ENCODE measurements at places on chromosomes 13 and 19. TPM values are rescaled to one million over a fixed set of nuclear protein-coding genes. Genes with fewer than 3 reads are reported as not detected.

- peaks cover 9% of the 10 kb centered on the region for H3K4me1 ChIP-seq
- no peak overlapping the region for H3K27ac ChIP-seq
- no peak overlapping the region for H3K4me3 ChIP-seq
- peak; percentile 70 for DNase-seq
Measured at GRCh38 chr19:40241809-40242384, 15.4 kb upstream of the CCNP start.

INSL3 gene
- not detected for total RNA-seq

SULT2B1 gene
- total RNA-seq: 0.31 TPM

GRCh38 chr13:74741732-74742131 is 607.5 kb upstream of the KLF12 start:
- H3K27me3 ChIP-seq: no peaks in the 10 kb centered on the region
- DNase-seq: no peak
- no peak overlapping the region for H3K27ac ChIP-seq
- H3K36me3 ChIP-seq: no peaks in the 10 kb centered on the region

GRCh38 chr19:43519436-43520088 is 7.4 kb downstream of the ETHE1 start:
- peak; percentile 89 for DNase-seq
- H3K36me3 ChIP-seq: no peaks in the 10 kb centered on the region
- H3K4me1 ChIP-seq: peaks cover 6% of the 10 kb centered on the region
- no peaks in the 10 kb centered on the region for H3K27me3 ChIP-seq
- peak overlapping the region; percentile 56 for H3K27ac ChIP-seq
- H3K4me3 ChIP-seq: no peak overlapping the region

DNA sequence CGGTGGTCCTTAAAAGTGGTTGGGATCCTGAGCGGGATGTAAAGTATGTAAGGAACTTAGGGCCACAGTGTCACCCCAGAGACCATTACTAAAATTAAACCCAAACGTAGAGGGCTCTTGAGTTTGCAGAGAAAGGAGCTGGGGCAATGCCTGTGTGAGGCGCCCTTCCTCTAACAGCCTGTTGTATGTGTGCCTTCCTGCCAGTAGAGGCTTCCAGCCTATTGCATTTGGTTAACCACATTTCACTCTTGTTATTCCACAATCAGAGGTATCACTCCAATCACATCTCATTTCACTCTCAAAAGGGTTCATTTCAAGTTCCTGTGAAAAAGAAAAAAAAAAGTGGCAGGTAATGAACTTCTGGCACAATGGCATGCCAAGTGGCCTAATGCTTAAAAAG is 29.4 kb downstream of the DIAPH3 start:
- no peak overlapping the region for H3K27ac ChIP-seq
- peaks cover 4% of the 10 kb centered on the region for H3K36me3 ChIP-seq
- no peak for DNase-seq
- no peak overlapping the region for H3K4me3 ChIP-seq

SYCN gene
- not detected for total RNA-seq

NCR1 gene
- total RNA-seq: not detected

SMIM44 gene
- not detected for total RNA-seq

DNA sequence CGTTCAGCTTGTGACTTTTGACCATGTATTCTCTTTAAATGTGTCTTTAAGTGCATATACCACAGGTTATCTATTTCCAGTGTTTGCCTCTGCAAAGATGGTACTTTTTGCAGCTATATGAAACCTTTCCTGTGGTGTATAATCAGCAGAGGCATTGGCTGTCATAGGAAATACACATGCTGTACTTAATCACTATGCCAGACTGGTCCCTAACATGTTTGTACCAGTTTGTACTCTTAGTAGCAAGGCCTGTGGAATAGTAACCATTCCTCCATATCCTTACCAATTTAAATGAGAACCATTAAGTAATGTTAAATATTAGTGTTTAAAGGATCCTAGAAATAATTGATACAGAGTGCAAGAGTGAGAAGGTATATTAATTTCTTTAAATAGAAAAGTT is 69.8 kb downstream of the CDK8 start:
- H3K36me3 ChIP-seq: no peaks in the 10 kb centered on the region
- peaks cover 9% of the 10 kb centered on the region for H3K4me1 ChIP-seq
- no peaks in the 10 kb centered on the region for H3K27me3 ChIP-seq
- no peak for DNase-seq
- H3K4me3 ChIP-seq: no peak overlapping the region
- no peak overlapping the region for H3K27ac ChIP-seq

GRCh38 chr19:56114051-56114777 is 6.9 kb downstream of the ZNF787 start:
- H3K27ac ChIP-seq: no peak overlapping the region
- H3K27me3 ChIP-seq: no peaks in the 10 kb centered on the region
- no peaks in the 10 kb centered on the region for H3K36me3 ChIP-seq
- DNase-seq: no peak
- peaks cover 10% of the 10 kb centered on the region for H3K4me1 ChIP-seq

DNA sequence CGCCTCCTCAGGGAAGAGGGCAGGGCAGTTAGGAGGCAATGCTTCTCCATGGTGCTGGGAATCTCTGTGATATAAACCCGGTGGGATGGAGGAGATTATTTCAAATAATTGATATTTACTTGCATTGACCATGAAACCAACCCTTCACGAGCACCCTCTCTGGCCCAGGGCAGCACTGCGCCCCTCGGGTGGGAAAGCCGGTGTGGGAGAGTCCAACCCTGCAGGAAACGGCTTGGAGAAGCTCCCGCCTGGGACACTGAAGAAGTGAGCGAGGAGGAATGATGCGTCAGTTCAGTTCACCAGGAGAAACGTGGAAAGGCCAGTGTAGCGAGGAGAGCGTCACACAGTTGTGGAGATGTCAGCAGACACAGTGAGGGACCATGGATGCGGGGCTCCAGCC is 99.9 kb downstream of the COL4A2 start:
- no peak for DNase-seq
- peaks cover 8% of the 10 kb centered on the region for H3K36me3 ChIP-seq

GRCh38 chr19:54682306-54682856 is 19.6 kb downstream of the LILRB4 start:
- DNase-seq: no peak
- no peak overlapping the region for H3K27ac ChIP-seq
- no peak overlapping the region for H3K4me3 ChIP-seq
- no peaks in the 10 kb centered on the region for H3K36me3 ChIP-seq
- H3K27me3 ChIP-seq: no peaks in the 10 kb centered on the region

- no peak for DNase-seq
- H3K4me1 ChIP-seq: peaks cover under 1% of the 10 kb centered on the region
- no peaks in the 10 kb centered on the region for H3K27me3 ChIP-seq
- H3K4me3 ChIP-seq: no peak overlapping the region
Measured at GRCh38 chr19:1163283-1163933, 10.7 kb downstream of the SBNO2 start.

SULT2A1 gene
- not detected for total RNA-seq

SLITRK1 gene
- 2.3 TPM for total RNA-seq

GRCh38 chr13:28282451-28282850 is 144.1 kb downstream of the PAN3 start:
- peaks cover 26% of the 10 kb centered on the region for H3K36me3 ChIP-seq
- no peak for DNase-seq
- no peaks in the 10 kb centered on the region for H3K4me1 ChIP-seq
- H3K27me3 ChIP-seq: no peaks in the 10 kb centered on the region
- H3K4me3 ChIP-seq: no peak overlapping the region

PRR22 gene
- total RNA-seq: 2.4 TPM

RNF113B gene
- not detected for total RNA-seq

DNA sequence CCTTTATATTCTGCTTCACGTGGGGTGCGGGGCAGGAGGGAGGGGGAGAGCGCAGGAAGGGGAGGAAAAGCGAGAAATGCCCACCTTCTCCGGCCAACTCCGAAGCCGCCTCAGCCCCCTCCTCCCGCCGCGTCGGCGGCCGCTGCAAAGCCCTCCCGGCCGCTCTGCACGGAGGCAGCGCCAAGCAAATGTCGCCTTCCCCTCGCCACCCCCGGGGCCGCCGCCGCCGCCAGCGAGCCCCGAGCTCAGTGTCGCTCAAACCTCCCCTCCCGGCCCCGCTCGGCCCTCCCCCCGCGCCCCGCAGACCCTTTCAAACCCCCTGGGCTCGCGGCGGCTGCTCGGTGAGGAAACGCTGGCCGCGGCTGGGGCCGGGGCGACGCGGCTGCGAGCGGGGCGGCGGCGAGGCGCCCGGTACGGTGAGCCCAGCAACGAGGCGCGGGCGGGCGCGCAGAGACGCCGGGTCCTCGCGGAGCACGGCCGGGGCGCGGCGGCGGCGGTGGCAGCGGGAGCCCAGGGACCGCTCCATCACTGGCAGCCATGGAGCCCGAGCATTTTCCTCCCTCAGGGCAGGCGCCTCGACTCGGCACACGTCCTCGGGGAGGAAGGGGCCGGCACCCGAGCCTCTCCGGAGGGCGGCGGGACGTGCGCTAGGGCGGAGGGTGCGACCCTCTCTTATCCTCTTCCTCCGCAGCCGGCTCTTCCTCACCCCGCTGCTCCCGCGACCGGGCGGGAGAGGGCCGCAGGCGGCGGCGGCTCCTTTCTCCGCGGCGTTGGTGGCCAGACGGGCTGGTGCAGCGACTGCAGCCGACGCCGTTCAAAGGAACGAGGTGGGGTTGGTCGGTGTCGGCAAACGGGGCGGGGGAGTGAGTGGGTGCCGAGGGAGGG is 463 bp upstream of the TSC22D1 start:
- peaks cover 34% of the 10 kb centered on the region for H3K4me1 ChIP-seq
- no peaks in the 10 kb centered on the region for H3K27me3 ChIP-seq
- no peak for DNase-seq
- H3K4me3 ChIP-seq: peak overlapping the region; percentile 84
- H3K27ac ChIP-seq: peak overlapping the region; percentile 96

DNA sequence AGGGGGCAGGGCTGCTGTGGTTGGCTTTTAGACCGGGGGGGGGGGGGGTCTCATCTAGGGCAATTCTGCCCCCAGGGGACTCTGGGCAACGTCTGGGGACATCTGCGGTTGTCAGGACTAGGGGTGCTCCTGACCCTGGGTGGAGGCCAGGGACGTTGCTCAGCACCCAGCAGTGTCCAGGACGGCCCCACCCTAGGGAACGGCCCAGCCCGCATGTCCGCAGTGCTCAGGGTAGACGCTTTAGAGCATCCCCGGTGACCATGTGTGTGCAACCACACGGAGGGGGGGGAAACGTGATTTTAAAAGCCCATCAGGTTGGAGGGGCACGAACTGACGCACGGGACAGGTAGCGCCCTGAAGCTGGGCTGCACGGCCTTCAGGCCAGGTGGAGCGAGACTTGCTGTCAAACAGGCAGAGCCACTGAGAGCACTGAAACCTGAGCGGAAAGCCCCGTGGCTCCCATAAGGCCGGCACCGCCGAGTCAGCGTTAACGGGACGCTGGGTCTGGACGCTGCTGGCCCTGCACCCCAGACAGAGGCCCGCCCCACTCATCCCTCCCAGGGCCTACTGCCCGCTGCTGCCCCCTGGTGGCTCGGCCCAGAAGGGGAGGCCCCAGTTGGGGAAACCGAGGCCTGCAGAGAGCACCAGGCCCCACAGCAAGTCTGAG is 8.3 kb downstream of the CACTIN start:
- no peak overlapping the region for H3K27ac ChIP-seq
- H3K36me3 ChIP-seq: no peaks in the 10 kb centered on the region
- H3K4me1 ChIP-seq: no peaks in the 10 kb centered on the region
- DNase-seq: no peak

PPM1N gene
- total RNA-seq: 0.67 TPM

GRCh38 chr13:80274643-80275042 is 66.3 kb downstream of the SPRY2 start:
- H3K4me3 ChIP-seq: no peak overlapping the region
- no peaks in the 10 kb centered on the region for H3K27me3 ChIP-seq
- peaks cover 14% of the 10 kb centered on the region for H3K4me1 ChIP-seq
- no peak for DNase-seq
- H3K36me3 ChIP-seq: no peaks in the 10 kb centered on the region

MAU2 gene
- total RNA-seq: 36.8 TPM

CGB5 gene
- total RNA-seq: 6.5 TPM

APOC4 gene
- not detected for total RNA-seq

CYP4F11 gene
- not detected for total RNA-seq

ZNF134 gene
- 32.3 TPM for total RNA-seq

GRCh38 chr13:31214435-31214834 is 14.7 kb downstream of the B3GLCT start:
- no peak overlapping the region for H3K27ac ChIP-seq
- no peaks in the 10 kb centered on the region for H3K36me3 ChIP-seq
- DNase-seq: no peak
- H3K4me1 ChIP-seq: peaks cover 5% of the 10 kb centered on the region
- H3K4me3 ChIP-seq: no peak overlapping the region
- no peaks in the 10 kb centered on the region for H3K27me3 ChIP-seq

PRKACA gene
- 82.6 TPM for total RNA-seq

GRCh38 chr13:45674908-45675307 is 27.2 kb upstream of the CBY2 start:
- peaks cover 9% of the 10 kb centered on the region for H3K4me1 ChIP-seq
- DNase-seq: peak; percentile 98
- H3K27me3 ChIP-seq: no peaks in the 10 kb centered on the region
- H3K36me3 ChIP-seq: no peaks in the 10 kb centered on the region
- no peak overlapping the region for H3K4me3 ChIP-seq

DNA sequence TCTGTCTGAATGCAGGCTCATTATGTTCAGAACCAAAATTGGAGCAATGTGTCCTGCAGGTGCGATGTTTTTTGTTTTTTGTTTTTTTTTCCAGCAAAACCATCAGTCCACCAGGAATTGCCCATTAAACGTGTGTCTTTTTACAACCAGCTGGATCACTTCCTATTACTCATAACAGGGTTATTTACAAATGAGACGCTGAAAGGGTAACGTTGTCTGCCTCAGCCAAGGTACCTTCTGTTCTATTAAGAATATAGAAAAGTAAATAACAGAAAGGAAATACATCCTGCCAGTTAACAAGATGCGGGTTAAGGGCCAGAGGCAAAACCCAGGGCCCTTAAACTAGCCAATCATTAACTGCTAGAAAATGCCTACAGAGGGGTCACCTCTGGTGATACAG is 590.4 kb downstream of the TBC1D4 start:
- DNase-seq: peak; percentile 28
- no peak overlapping the region for H3K27ac ChIP-seq
- no peaks in the 10 kb centered on the region for H3K36me3 ChIP-seq
- no peak overlapping the region for H3K4me3 ChIP-seq

- no peak overlapping the region for H3K27ac ChIP-seq
- no peak overlapping the region for H3K4me3 ChIP-seq
- no peaks in the 10 kb centered on the region for H3K4me1 ChIP-seq
- no peaks in the 10 kb centered on the region for H3K27me3 ChIP-seq
Measured at GRCh38 chr13:112931028-112931934, 37.7 kb upstream of the MCF2L start.

GRCh38 chr13:39266426-39266825 is 228.2 kb downstream of the NHLRC3 start:
- DNase-seq: no peak
- no peaks in the 10 kb centered on the region for H3K36me3 ChIP-seq
- no peaks in the 10 kb centered on the region for H3K27me3 ChIP-seq
- H3K4me1 ChIP-seq: no peaks in the 10 kb centered on the region

GRCh38 chr13:85597790-85598500 is 201.3 kb downstream of the SLITRK6 start:
- no peaks in the 10 kb centered on the region for H3K4me1 ChIP-seq
- no peak overlapping the region for H3K4me3 ChIP-seq
- no peaks in the 10 kb centered on the region for H3K27me3 ChIP-seq
- peak; percentile 46 for DNase-seq
- no peaks in the 10 kb centered on the region for H3K36me3 ChIP-seq
- no peak overlapping the region for H3K27ac ChIP-seq

NDFIP2 gene
- total RNA-seq: 79.1 TPM

ZNF284 gene
- 3.6 TPM for total RNA-seq

ZNF177 gene
- 1.2 TPM for total RNA-seq

GRCh38 chr19:31112158-31112557 is 237.1 kb downstream of the TSHZ3 start:
- no peak for DNase-seq
- no peaks in the 10 kb centered on the region for H3K36me3 ChIP-seq
- no peak overlapping the region for H3K27ac ChIP-seq
- H3K4me1 ChIP-seq: peaks cover 11% of the 10 kb centered on the region

GRCh38 chr13:31929031-31929770 is 102.4 kb upstream of the FRY start:
- no peaks in the 10 kb centered on the region for H3K36me3 ChIP-seq
- H3K27ac ChIP-seq: no peak overlapping the region
- H3K4me3 ChIP-seq: no peak overlapping the region
- no peaks in the 10 kb centered on the region for H3K27me3 ChIP-seq
- H3K4me1 ChIP-seq: peaks cover 6% of the 10 kb centered on the region
